ENCODE measurements at places on chromosomes 4 and X.
A peak's percentile ranks its signal among the peaks of the same experiment; 100 is the strongest.

DNA sequence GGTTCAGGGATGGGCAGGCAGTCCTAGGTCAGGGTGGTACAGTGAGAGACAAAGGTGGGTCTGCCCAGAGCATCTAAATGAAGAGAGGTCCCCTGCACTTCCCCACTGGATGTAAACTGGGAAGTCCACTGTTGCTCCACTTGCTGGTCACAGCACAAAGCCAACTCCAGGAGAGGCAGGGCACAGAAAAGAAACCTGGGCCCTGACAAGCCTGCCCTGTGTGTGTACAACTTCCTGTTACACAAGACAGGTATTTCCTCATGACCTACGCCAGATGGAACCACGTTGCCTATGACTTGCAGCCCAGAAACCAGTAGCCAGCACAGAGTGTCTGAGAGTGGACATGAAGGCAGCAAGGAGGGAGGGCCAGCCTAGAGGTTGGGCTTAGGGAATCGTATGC, 161.8 kb downstream of the SH3KBP1 start:
- DNase-seq = no peak

GRCh38 chr4:85798012-85798770, 323.2 kb downstream of the ARHGAP24 start:
- DNase-seq = no peak

DNA sequence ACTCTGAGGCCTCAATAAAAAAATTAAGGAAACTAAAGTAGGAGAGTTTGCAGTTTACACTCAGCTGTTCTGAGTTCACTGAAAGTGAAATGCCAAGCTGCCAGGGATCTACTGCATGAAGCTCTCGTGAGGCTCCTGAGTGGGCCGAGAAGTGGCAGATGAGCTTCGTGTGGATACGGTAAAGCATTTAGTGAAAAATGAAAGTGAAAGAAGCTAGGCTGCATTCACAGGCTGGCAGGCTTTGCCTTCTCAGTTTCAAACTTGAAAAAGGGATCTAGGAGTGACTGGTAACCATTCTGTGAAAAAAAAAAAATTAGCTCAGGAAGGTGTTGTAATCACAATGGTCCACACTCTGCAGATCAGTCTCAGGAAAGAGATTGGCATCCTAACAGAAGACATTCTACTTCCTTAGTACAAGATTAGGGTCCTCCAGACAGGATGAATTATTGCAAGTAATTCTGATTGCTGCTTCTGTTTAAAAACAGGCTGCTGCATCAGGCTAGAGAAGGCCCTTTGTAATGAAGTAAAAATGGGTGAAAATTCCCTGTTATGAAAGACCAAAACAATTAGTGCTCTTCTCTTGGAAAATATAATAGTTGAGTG, 679.9 kb downstream of the RPA4 start:
- DNase-seq = peak; percentile 51

GRCh38 chr4:154559494-154560418, 3.1 kb upstream of the FGB start:
- no peak for DNase-seq

- DNase-seq = no peak
Observed at GRCh38 chr4:82681754-82682153, 116.8 kb downstream of the SCD5 start.

DNA sequence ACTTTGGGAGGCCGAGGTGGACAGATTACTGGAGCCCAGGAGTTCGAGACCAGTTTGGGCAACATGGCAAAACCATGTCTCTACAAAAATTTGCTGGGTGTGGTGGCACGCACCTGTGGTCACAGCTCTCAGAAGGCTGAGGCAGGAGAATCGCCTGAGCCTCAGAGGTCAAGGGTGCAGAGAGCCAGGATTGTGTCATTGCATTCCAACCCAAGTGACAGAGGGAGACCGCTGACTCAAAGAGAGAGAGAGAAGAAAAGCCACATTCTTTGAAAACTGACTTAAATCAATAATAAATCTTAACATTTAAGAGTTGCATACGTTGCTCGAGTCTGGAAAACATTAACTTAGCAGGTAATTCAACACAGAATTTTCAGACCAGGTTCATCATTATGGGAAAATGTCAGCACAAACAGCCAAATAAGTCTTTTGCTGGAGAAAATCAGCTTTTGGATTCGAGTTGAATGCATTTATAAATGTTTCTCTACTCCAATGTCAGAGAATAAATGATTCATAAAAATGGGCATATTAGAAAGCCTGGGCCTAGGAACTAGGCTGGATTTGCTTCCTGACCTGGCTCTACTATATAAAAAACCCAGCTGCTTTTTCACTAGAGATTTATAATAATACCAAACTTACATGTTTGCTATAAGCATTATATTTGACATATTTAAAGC, 68.3 kb upstream of the RBPJ start:
- DNase-seq = peak; percentile 15

DNA sequence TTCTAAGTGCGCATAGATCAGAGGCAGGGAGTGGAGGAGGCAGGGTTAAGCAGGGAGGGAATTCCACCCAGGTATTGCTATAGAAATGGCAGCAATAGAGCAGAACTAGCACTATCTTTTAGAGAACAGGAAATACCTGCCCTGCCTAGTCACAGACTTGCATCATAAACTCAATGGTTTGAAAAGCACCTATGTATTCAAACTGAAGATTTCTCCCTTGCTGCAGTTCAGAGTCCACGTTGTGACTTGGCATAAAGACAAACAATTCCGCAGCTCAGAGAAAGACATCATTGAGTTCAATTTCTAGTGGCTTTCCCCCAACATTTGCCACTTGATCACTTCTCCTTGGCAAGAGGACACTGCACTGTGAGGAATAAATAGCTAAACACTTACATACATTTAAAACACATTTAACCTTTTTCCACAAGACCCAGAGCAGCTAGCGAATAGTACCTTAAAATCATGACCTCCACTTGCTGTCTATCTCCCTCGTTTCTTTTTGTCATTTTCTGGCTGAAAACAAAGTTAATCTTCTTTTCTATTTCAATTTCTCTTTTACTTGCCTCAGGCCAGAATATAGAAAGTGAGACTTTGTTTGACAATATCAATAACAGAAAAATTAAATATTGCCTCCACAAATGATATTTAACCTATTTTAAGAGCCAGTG, 42.4 kb downstream of the SLC7A11 start:
- no peak for DNase-seq

- no peak for DNase-seq
Observed at GRCh38 chrX:7485061-7485460, 337.1 kb upstream of the PUDP start.

DNA sequence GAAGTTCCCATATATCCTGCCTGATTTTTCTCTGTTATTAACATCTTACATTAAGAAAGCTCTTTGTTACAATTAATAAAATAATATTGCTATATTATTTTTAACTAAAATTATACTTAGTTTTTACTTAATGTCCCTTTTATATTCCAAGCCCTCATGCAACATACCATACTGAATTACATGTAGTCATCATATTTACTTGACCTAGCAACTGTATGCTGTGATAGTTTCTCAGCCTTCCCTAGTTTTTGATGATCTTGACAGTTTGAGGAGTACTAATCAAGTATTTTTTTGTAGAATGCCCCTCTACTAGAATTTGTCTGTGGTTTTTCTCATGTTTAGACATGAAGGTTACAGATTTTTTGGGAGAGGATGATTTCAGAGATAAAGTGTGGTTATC, 1503.8 kb upstream of the PABPC4L start:
- no peak for DNase-seq

GRCh38 chr4:54228961-54229501, at the start of gene PDGFRA:
Gene PDGFRA, plus strand, starts transcription at chr4:54229293. Its CDS starts 29,476 bp downstream, at chr4:54258769.
- no peak for DNase-seq

- DNase-seq = no peak
Observed at GRCh38 chr4:143230683-143231082, 46.0 kb downstream of the USP38 start.

GRCh38 chrX:43969504-43970501, 3.4 kb downstream of the NDP start:
- no peak for DNase-seq

DNA sequence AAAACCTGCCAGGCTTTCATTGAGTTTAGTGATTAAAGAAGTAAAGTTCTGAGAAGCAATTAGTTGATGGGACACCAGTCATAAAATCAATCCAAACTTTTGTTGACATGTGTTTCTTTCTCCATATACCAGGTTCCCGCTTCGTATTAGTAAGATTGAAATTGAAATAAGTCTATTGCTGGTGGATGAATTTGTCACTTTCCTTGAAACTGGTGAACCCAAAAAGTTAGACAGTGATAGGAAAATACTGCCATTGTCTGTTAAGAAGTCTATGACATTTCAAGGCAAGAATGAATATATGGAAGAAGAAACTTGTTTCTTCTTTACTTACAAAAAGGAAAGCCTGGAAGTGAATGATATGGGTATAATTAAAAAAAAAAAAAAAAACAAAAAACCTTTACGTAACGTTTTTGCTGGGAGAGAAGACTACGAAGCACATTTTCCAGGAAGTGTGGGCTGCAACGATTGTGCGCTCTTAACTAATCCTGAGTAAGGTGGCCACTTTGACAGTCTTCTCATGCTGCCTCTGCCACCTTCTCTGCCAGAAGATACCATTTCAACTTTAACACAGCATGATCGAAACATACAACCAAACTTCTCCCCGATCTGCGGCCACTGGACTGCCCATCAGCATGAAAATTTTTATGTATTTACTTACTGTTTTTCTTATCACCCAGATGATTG, at the start of gene CD40LG:
CD40LG (plus strand) TSS at position 482 of the 684 bp plus-strand sequence; CDS start at position 573, 91 bp downstream.
- peak; percentile 55 for DNase-seq

DNA sequence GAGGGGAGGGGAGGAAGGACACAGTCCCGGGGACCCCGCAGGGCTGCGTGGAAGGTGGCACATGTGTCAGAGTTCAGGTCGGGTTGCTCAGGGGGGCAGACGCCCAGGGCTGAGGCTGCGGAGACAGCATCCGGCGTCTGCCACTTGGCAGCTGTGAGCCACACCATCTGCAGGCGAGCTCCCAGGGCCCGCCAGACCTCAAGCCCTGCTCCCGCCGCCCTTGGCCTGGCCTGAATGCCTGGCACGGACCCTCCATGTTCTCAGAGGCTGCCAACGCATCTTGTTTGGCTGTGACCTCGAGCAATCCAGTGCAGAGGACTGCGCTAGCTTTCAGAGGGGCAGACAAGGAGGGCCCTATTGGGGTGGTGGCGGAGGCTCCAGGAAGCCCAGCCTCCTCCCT, 5.1 kb downstream of the BGN start:
- DNase-seq = no peak

- DNase-seq = no peak
Observed at GRCh38 chrX:6674734-6675133, 139.8 kb upstream of the VCX3A start.

GRCh38 chr4:75705198-75705977, 19.0 kb upstream of the USO1 start:
- DNase-seq = no peak

DNA sequence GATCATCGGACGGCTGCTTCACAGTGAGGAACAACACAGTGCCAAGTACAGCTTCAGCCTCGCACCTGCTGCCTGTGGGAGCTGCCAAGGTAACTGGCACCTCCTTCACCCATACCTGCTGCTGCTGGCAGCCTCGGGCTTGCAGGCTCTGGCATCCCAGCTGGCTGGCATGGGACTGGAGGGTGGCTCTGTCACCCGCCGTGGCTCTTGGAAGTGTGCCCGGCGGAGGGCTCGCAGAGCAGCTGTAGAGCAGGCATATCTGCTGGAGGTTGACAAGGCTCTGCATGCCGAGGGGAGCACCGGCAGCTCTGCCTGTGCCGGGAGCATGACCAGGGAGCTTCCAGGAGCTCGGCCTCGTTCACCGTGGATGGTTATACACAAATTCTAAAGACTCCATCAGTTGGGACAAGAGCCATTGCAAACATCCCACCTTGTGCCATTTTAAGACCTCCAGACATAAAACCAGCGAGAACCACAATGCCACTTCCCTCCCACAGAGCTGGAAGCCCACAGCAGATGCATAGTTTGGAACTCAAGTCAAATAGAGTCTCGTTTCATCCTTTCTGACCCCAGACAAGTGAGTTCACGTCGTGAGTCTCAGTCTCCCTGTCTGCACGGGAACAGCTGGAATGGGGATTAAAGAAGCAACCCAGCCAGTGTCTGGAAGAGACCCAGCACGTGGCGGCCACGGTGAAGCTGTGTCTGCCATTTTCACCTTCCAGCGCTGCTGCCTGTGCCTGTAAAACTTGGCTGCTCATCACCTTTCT, 84.3 kb upstream of the PSAPL1 start:
- DNase-seq = no peak

All from activated CD4-positive, alpha-beta T cell treated with anti-CD3 and anti-CD28 coated beads for 48 hours (primary cell).